ENCODE measurements at places on chromosomes 11 and 22.

GRCh38 chr22:20437613-20438426 lies at the start of gene SCARF2:
TSS of gene SCARF2 (minus strand) at chr22:20437825. CDS start at chr22:20437754, 71 bp downstream.
- DNase-seq = peak; percentile 91

- no peak for DNase-seq
Measured at GRCh38 chr11:47611348-47611794, 17.2 kb upstream of the C1QTNF4 start.

- no peak for DNase-seq
Measured at GRCh38 chr11:940496-941135, 14.9 kb downstream of the AP2A2 start.

DNA sequence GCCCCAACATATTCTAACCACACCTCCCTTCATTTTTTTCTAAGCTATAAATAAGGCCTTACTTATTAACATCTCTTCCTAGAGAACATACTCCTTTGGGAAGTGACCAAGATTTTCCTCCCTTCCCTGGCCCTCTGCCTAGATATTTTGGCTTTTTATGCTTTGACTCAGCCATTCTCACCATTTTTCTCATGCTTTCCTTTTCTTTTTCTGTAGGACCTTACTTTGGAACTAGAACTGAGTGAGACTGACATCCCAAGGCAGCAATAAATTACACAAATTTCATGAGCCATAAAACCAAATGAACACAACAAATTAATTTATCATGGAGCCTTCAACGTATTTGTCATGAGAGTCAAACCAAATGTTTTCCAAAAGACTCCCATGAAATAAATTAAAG lies 142.7 kb upstream of the CTSC start:
- no peak for DNase-seq

GRCh38 chr22:39247361-39247760 lies 2.6 kb upstream of the PDGFB start:
- no peak for DNase-seq

DNA sequence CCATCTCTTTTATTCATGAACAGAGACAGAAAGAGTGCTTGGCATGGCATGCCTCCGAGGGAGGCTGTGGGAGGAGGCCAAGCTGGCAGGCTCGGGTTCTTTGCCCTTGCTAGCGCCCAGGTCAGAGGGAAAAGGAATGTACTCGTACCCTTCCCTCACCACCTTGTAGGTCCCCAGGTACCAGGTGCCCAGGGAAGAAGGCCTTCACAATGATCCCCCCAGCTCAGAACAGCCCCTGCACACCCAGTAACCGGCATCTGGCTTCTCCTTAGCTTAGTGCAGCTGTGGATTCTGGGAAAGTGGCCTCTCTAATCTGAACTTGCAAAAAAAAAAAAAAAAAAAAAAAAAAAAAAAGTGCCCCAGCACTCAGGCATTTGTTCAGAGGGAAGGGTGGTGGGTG lies 1.3 kb downstream of the HEPN1 start:
- DNase-seq = no peak

- no peak for DNase-seq
Measured at GRCh38 chr22:17100621-17101020, 15.8 kb downstream of the IL17RA start.

DNA sequence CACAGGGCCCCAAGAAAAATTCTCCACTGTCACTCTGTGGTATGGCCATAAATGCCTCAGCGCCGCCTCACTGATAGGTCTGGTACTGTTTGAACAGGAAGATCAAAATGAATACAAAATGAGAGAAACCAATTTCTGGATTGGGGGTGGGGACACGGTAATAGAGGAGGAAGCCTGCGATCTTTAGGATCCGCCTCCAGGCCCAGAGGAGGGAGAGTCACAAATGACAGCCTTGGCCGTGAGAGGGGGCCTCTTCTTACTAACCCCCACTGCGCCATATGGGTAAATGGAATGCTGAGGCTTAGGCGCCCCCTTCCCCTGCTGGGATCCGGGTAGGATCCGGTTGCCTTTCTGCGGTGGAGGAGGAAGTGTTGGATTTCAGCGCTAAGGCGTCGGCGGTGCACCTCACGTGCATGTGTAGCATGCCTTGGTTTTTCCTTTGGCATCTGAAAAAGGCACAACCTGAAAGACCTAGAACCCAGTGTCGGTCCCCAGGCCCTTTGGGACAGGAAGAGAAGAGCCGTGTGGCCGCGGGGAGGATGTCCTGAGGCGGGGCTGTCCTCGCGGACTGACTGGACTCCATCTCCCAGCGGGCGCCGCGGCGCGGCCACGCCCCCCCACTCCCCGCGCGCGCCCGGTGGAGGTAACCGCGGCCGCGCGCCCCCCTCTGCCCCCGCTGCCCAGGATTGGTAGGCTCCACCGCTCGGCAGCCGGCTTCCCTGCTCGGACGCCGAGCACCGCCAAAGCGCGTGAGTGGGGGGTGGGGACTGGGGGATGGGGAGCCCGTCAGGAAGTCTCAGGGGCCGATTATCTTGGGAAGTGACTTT lies 718 bp upstream of the MADD start:
- DNase-seq = peak; percentile 92

DNA sequence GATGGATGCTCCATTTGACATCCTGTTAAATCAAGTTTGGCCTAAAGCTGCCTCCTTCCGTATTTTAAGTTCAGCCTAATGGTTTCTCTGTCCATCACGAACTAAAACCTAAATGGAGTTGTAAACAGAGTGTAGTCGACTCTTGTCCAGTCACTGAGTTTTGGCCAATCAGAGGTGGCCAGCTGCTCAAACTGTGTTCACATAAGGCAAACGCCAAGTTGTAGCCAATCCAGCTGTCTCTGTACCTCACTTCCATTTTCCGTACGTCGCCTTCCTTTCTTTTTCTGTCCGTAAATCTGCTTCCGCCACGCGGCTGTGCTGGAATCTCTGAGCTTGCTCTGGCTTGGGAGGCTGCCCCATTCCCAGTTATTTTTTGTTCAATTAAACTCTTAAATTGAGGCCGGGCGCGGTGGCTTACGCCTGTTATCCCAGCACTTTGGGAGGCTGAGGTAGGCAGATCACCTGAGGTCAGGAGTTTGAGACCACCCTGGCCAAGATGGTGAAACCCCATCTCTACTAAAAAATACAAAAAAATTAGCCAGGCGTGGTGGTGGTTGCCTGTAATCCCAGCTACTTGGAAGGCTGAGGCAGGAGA lies 20.7 kb upstream of the CARS1 start:
- no peak for DNase-seq

DNA sequence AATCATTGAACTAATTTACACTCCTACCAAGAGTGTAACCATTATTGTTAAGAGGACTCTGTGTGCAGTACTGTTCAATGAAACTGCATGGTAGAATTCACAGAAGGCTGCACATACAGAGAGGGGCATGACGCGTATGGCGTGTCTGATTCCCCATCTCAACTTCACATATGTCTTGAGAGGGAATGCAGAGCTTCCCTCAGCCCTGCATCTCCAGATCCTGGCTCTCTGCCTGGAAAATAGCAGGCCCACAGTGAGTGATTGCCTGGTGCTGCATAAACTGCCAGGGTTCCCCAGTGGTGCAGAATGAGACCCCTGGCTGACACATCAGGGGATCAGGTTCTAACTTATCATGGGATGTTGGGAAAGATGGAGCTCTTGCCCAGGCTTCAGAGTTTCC lies 260.2 kb upstream of the ISX start:
- DNase-seq = no peak

GRCh38 chr11:69654660-69655478 lies 13.9 kb downstream of the CCND1 start:
- DNase-seq = no peak

- DNase-seq = no peak
Measured at GRCh38 chr11:35945137-35945518, 1.3 kb downstream of the LDLRAD3 start.

GRCh38 chr11:46674463-46675287 lies 25.7 kb downstream of the ARHGAP1 start:
- DNase-seq = peak; percentile 75

DNA sequence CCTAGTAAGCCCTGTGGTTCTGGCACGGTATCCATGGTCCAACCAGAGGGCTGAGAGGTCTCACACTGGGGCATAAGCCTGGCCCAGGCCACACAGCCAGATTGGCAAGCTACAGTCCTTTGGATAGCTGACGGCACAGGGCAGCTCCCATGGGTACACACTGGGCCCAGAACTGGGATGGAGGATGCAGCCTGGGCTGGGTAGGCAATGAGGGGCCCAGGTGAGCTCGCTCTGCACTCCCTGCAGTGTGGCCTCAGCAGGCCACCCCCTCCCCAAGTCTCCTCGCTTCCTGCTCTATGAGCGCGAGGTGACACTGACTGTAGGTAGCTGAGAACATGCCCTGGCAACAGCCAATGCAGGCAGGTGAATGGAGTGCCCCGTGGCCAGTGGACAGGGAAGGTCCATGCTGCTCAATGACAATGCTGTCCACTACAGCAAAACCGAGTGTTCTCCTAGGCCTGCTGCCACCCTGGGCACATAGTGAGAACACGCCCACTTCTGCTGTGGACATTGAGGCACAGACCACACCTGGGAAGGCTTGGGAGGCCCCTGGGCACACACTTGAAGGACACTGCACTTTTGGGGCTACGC lies 3.8 kb downstream of the ARVCF start:
- no peak for DNase-seq

- no peak for DNase-seq
Measured at GRCh38 chr22:21591695-21592094, 24.2 kb downstream of the UBE2L3 start.

DNA sequence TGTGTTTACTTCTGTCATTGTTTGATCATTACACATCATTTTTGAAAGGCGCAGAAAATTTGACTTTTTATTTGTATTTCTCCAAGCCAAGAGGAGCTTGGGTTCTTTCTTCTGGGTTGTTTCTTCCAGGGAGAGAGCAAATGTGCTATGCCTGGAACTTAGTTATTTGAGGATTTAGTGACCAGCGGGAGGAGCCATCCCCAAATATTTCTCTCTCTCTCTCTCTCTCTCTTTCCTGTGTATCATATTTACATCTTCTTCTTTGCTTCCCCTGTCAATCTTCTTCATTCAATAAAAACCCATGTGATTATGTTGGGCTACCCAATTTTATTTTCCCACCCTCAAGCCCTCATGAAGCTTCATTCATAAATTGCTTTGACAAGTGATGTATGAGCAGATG lies 534.5 kb downstream of the LRRC4C start:
- no peak for DNase-seq

- no peak for DNase-seq
Measured at GRCh38 chr11:35134403-35135148, 4.4 kb upstream of the CD44 start.
